Stimulated activated CD4-positive, alpha-beta T cell treated with anti-CD3 and anti-CD28 coated beads, Interleukin-1b, Interleukin-23, amount 100 ng/mL, for 24 hours (primary cell): ENCODE measurements at places on chromosomes 16 and 17.

DNA sequence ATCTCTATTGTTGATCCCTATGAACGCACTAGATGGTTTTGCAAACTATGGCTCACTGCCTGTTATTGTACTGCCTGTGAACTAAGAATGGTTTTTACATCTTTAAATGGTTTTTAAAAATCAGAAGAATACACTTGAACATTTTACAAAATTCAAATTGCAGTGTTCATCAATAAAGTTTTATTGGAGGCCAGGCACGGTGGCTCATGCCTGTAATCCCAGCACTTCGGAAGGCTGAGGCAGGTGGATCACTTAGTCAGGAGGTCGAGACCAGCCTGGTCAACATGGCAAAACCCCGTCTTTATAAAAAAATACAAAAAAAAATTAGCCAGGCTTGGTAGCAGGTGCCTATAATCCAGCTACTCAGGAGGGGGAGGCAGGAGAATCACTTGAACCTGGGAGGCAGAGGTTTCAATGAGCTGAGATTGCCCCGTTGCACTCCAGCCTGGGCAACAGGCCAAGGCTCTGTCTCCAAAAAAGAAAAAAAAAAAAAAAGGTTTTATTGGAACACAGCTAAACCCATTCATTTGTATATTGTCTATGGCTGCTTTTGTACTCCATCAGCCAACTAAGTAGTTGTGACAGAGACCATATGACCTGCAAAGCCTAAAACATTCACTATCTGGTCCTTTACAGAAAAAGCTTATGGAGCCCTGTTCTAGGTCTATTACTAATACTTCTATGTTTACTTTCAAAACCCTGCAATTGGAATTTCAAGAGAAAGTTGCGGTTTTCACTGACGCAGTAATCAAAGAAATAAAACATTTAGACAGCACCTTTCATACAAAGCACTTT, 18.9 kb downstream of the IKZF3 start:
- DNase-seq, result no peak

DNA sequence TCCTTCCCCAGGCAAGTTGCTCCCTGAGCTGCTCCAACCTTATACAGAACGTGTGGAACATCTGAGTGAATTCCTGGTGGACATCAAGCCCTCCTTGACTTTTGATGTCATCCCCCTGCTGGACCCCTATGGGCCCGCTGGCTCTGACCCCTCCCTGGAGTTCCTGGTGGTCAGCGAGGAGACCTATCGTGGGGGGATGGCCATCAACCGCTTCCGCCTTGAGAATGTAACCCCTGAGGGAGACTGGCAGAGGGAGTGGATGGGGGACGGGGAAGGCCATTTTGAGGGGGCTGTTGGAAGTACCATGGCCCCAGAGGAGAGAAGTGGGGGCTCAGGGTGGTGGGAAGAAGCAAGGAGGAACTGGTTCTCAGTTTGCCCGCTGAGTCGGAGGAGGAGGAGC, 2.0 kb downstream of the COASY start:
- DNase-seq, result no peak

DNA sequence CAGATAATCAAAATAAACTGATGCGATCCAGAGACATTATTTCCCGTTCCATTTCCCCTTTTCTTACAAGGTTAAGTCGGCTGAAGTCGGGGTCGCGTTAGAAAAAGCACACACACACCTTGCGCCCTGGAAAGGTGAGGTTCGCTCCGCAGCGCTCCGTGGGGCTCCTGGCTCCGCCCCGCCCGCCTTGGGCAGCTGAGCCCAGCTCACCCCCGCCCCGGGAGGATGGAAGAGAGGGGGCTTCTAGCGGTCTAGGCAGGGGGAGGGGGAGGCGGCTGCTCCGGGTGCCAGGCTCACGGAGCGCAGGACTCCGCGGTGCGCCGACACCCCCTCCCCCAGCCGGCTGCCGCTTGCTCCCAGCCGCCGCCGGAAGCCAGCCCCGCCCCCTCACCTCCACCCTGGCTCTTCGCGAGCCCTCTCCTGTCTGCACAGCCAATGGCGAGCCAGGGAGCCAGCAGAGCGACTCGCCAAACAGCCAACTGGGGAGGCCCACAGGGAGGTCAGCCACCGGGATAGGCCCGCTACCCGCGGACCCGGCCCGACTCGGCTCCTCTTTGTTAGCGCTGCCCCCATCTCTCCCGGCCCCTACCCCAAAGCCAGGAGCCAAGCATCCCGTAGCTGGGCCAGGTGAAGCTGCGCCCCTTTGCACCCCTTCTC, 30.4 kb downstream of the FAM222B start:
- peak; percentile 93 for DNase-seq

DNA sequence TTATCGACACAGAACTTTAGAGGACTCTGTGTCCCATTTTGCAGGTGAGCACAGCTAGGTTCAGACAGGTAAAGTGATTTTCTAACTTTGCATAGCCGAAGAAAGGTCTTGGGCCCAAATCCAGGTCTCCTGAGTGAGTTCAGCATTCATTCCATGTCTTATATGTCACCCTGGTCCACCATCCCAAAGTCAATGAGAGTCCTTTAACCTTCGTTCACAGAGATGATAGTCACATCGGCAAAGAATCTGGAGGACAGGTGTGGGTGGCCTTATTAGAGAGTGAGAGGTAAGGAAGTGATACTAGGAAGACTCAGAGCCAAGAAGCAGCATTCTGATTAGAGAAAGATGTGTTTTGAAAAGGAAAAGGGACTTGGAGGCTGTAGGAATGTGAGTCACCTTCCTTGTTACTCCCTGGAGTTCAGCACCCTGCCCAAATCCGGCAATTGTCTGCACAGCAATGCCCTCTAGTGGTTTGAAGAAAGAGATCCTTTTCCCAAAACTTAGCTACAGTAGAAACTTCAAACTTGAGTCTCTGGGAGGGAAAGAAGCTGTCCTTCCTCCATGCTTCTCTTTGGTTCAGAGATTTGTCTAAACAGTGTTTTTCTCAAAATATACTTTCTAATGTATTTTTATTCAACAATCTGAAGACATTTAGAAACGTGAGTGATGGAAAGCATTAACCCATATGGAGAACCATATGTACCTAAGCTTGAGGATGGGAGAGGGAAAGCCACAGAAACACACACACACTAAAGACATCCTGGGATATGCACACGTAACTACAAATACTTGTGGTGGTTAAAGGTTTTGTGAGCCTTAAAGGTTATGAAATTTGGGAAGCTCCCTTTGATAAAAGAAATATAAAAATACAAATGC, 96.4 kb upstream of the SHISA6 start:
- no peak for DNase-seq
